ENCODE measurements at places on chromosomes 16 and 17. TPM values are rescaled to one million over a fixed set of nuclear protein-coding genes. Genes with fewer than 3 reads are reported as not detected.

CCL5 gene
- 1.5 TPM for polyA plus RNA-seq

TEN1 gene
- 32.8 TPM for polyA plus RNA-seq

LRRC46 gene
- 3.7 TPM for polyA plus RNA-seq

GCGR gene
- 18.5 TPM for polyA plus RNA-seq

GTF3C1 gene
- polyA plus RNA-seq, result 106 TPM

CASKIN2 gene
- 35.0 TPM for polyA plus RNA-seq

UTS2R gene
- polyA plus RNA-seq, result 0.49 TPM

MRTFB gene
- 31.7 TPM for polyA plus RNA-seq

KRT9 gene
- polyA plus RNA-seq, result not detected

MYH8 gene
- 0.76 TPM for polyA plus RNA-seq

AANAT gene
- 0.39 TPM for polyA plus RNA-seq

KRTAP17-1 gene
- polyA plus RNA-seq, result not detected

NPIPB4 gene
- 32.3 TPM for polyA plus RNA-seq

METTL22 gene
- polyA plus RNA-seq, result 24.9 TPM

TM4SF5 gene
- polyA plus RNA-seq, result 1.5 TPM

MED31 gene
- 25.2 TPM for polyA plus RNA-seq

ASPA gene
- polyA plus RNA-seq, result 20.4 TPM

TBC1D3 gene
- polyA plus RNA-seq, result not detected

SLFN14 gene
- polyA plus RNA-seq, result 0.22 TPM

HOXB2 gene
- 63.0 TPM for polyA plus RNA-seq

PIK3R6 gene
- polyA plus RNA-seq, result 1.2 TPM

CLEC19A gene
- not detected for polyA plus RNA-seq
